ENCODE measurements at places on chromosomes 11 and 22. TPM values are rescaled to one million over a fixed set of nuclear protein-coding genes. Genes with fewer than 3 reads are reported as not detected.

Gene ARHGAP8
- 0.37 TPM for total RNA-seq

Gene OR56A4
- total RNA-seq, result 0.17 TPM

Gene OR51E1
- total RNA-seq, result not detected

Gene MMP12
- not detected for total RNA-seq

Gene NCAM1
- 0.37 TPM for total RNA-seq

Gene RFPL2
- total RNA-seq, result not detected

Gene KRTAP5-1
- total RNA-seq, result not detected

Gene MMP8
- total RNA-seq, result not detected

Gene CHRDL2
- not detected for total RNA-seq

Gene SHANK3
- total RNA-seq, result not detected

Gene SULT4A1
- total RNA-seq, result not detected

Gene ST13
- total RNA-seq, result 175 TPM

Gene UPB1
- 4.0 TPM for total RNA-seq

Gene OR51B2
- not detected for total RNA-seq

Gene KRTAP5-10
- 0.27 TPM for total RNA-seq

Gene MIOX
- total RNA-seq, result not detected

Gene GUCY1A2
- not detected for total RNA-seq

Gene TSPO
- 56.2 TPM for total RNA-seq

Gene ACTN3
- total RNA-seq, result 0.17 TPM

Gene IRAG1
- 0.32 TPM for total RNA-seq
